Epithelial cell of prostate (primary cell): ENCODE measurements at places on chromosomes 16 and 17.

DNA sequence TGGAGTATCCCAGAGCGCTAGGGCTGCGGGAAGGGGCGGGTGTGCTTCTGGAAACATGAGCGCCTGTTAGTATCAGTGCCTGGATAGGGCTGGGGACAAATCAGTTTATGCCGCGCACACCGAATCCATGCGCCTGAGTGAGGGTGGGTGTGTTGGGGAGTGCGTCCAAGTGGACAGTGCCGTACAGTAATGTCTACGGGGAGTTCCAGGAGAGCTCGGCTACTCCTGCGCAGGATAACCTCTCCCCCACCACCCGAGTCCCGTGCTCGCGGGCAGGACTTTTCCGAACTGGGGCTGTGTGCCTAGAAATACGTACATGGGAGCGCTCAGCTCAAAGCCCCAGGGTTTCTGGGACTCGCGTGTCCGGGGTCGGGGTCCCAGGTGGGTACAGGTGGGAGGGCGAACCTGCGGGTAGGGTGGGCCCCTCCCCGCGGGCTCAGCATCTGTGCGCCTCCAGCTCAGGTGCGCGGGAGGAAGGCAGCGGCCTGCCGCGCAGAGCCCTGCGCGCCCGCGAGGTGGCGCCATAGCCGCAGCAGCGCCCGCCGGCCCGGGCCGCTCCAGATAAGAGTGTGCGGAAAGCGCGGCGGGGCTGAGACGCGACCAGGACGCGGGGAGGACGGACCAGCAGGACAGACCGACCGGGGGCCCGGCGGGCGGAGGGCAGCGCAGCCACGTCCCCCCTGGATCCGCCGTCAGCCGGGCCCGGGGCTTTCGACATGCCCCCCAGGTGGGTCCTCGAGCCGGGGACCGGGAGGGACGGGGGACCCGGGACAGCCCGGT, at the start of gene HIC1:
Gene HIC1, plus strand, starts transcription at position 592 of the 780 bp plus-strand sequence. CDS start 1,588 bp downstream, outside the sequence.
- no peak for DNase-seq

DNA sequence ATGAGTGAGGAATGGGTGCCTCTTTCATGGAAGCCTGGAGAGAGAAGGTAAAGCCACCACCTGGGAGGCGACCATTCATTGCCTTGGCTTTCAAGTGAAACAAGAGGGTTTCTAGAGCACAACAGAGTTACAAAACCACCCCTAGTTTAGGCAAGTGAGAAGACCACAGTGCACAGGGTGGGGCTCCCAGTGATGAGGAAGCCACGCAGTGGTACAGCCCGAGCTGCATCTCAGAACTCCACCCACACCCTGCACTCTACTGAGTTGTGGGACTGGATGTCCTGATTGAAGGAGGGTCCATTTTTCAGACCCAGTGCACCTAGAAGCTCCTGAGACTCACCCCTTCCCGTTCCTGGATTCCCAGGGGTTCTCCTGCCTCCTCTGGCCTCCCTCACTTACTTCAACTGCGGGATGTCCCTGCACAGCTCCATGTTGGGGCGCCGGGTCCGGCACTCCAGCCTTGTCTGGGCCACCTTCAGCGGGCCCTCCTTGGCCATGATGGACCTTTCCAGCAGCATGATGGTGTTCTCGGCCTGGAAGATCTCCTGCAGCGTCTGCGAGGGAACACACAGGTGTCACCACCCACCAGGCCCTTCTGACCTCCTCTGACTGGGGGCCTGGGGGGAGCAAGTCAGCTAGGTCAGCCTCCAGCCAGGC, 55.1 kb upstream of the EMP2 start:
- no peak for DNase-seq

DNA sequence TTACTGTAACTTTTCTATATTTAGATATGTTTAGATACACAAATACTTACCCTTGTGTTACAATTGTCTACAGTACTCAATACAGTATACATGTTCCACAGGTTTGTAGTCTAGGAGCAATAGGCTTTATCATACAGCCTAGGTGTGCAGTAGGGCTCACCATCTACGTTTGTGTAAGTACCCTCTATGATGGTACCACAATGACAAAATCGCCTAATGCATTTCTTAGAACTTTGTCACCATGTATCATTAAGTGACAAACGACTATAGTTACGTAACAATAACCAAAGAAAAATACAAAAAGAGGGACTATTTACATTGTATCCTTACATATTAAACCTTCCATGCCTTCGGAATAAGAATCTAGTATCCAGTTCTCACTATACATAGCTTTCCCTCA, 8.0 kb downstream of the STAT5B start:
- no peak for DNase-seq

- no peak for DNase-seq
Measured at GRCh38 chr17:48457080-48457836, 27.2 kb upstream of the SKAP1 start.

DNA sequence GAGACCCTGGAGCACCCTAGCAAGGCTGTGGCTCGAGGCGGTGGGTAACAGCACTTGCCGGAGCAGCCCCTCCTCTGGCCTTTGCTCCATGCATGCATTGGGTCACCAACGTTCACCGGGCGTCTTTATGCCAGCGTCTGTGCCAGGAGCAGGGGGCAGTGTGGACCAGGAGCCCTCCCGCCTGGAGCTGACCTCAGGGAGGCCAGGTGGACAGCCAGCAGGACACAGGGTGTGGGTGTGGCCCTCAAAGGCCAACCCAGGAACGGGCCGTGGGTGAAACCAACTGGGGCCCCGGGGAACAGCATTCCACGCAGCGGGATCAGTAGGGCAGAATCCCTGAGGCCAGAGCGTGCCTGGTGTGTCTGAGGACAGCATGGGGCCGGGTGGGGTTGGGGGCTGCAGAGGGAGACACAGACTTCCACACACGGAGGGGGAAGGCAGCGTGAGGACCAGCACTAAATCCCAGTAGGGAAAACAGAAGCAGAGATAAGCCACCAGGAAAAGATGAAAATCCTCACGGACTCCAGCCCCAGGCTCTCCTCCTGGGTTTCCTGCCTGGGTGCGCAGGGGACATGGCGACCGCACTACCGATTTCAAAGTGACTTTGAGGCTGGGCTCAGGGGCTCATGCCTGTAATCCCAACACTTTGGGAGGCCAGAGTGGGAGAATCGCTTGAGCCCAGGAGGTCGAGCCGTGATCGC, 2.9 kb upstream of the CD7 start:
- no peak for DNase-seq

- no peak for DNase-seq
Measured at GRCh38 chr16:87658564-87659225, 56.4 kb downstream of the JPH3 start.

GRCh38 chr17:80499560-80499959, 23.2 kb upstream of the NPTX1 start:
- DNase-seq = no peak
